ENCODE measurements at places on chromosomes 5 and 9.

GRCh38 chr5:16160706-16161105 lies 18.9 kb downstream of the MARCHF11 start:
- peak; percentile 26 for DNase-seq

GRCh38 chr5:137563646-137564397 lies 64.7 kb upstream of the SPOCK1 start:
- no peak for DNase-seq

GRCh38 chr9:107782381-107782780 lies 292.8 kb upstream of the KLF4 start:
- no peak for DNase-seq

DNA sequence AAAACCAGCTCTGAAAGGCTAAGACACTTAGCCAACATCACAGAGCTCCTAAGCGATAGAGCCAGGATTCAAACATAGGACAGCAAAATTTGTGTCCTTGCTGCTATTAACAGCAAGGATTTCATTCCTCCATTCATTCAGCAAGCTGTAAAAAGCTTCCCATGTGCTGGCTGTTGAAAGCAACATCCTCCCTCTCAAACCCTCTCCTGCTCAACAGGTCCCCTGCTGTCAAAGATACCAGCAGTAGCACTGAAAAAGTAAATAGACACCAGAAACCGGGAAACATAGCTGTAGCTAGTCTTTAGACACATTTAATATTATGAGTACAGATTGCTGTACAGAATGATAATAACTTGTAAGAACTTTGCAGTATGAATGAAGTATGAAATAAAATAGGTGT lies 52.6 kb upstream of the ADAMTSL1 start:
- DNase-seq = no peak

DNA sequence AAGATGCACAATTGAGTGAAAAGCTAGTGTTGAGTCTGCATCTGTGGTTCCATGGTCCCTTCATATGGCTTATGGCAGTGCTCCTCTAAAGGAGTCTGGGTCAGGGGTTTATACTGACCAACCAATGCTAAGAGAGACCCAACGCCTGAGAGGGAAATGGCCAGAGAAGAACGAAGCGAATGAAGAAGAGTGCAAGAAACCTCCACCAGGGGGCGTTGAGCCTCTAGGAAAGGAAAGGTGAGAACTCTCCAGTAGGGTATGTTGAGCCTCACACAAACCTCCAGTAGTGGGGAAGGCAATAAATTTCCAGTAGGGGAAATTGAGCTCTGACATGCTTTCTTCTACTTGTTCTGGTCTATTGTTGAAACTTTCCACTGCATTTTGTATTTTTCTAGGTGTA lies 470.6 kb downstream of the PRDM9 start:
- DNase-seq = no peak

- peak; percentile 45 for DNase-seq
Measured at GRCh38 chr9:87725900-87726709, at the start of gene CTSL. Gene CTSL, plus strand, starts transcription at chr9:87726119. Its CDS starts 1,485 bp downstream, at chr9:87727604.

- no peak for DNase-seq
Measured at GRCh38 chr9:97387504-97387886, 24.4 kb upstream of the TDRD7 start.

- DNase-seq = no peak
Measured at GRCh38 chr5:135601466-135601865, 22.7 kb upstream of the CXCL14 start.

GRCh38 chr5:116861666-116862065 lies 287.0 kb upstream of the SEMA6A start:
- DNase-seq = no peak

- no peak for DNase-seq
Measured at GRCh38 chr9:31733166-31733565, 651.3 kb upstream of the ACO1 start.

DNA sequence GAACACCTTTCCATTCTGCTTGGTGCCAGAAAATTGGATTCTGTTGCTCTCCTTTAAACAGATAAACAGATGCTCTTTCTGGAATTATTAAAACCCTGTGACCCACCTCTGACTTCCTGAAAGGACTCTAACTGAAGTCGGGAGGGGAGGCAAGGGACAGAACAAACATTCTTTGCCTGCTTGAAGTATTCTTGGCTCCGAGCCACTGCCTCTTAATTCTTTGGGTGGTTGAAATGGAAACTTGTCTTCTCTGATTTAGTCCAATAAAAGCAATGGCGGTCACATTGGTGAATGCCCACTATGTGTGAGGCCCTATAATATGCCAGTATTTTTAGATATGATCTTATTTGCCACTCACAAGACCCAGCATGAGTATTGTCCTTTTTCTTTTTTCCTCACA lies 236.8 kb downstream of the SLIT3 start:
- no peak for DNase-seq

- DNase-seq = no peak
Measured at GRCh38 chr5:125699860-125700259, 723.3 kb upstream of the GRAMD2B start.

- no peak for DNase-seq
Measured at GRCh38 chr9:18269561-18269960, 204.4 kb upstream of the ADAMTSL1 start.

- no peak for DNase-seq
Measured at GRCh38 chr9:30020161-30020560, 2364.3 kb upstream of the ACO1 start.

DNA sequence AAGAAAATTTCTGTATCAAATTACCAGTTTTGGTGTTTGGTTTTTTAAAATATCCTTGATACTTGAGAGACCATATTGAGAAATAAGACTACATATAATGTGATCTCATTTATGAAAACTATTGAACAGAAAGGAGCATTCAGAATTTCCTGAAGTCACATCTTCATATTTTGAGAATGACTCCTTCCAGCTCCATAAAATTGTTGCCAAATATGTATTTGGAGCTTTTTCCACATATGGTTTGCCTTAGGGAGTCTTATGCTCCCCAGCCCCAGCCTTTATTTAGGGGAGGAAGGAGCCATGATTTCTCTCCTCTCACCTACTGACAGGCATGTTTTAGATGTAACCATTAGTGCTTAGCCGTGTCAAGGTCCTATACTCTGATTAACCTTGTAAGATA lies 51.1 kb downstream of the GCNT1 start:
- no peak for DNase-seq

GRCh38 chr9:125409637-125410521 lies 148.3 kb downstream of the GAPVD1 start:
- peak; percentile 82 for DNase-seq

DNA sequence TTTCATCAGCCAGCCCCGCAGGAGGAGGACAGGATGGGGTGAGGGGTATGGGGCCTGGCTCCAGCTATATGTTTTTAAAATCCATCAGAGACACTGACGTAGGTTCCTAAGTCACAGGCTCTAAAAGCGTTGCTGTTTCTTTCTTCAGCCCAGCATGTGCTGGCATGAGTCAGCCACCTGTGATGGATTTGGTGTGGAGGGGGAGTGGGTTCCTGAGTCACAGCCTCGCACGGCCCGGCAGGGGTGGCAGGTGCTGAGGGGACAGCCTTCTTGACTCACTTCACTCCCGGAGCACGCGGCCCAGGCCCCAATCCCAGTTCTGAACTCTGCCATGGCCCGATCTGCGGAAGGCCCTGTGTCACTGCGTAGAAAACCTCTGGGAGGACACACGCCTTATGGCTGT lies 38.8 kb upstream of the RPL26L1 start:
- no peak for DNase-seq

DNA sequence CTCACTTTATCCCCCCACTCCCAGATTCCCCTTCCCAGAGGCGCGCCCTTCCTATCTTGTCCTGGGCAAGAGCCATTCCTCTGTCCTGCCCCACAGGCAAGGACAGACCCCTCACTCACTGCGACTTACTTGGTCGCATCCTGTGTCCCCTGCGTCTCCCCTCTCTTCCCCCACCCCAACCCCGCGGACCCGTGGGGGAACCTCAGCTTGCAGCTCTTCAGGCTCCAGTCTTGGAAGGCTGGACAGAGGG lies 542 bp downstream of the GGTA1 start:
- no peak for DNase-seq

DNA sequence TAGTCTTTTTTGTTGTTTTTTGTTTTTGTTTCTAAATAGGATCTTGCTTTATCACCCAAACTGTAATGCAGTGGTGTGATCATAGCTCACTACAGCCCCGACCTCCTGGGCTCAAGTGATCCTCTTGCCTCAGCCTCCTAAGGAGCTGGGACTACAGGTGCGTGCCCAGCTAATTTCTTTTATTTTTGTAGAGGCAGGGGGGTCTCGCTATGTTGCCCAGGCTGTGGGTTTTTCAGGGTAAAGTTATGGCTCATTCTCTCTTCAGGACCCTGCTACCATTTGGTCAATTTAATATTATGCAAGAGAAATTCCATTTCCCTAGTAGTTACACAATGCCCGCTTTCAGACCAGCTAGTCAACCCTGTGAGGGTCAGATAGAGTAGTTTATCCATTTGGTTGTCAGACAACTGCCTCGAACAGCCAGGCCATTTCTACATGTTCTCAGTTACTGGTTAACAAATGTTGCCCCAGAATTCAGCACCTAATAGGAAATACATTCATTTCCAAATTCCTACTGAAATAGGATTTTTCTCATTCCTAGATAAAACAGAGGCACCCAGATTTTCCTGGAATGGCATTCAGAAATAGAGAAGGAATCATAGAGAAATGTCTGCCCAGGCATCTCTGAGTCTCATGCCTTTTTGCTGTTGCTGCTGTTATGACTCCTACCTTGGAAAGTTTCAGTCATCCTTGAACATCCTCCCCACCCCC lies 6.4 kb upstream of the GLIS3 start:
- no peak for DNase-seq

DNA sequence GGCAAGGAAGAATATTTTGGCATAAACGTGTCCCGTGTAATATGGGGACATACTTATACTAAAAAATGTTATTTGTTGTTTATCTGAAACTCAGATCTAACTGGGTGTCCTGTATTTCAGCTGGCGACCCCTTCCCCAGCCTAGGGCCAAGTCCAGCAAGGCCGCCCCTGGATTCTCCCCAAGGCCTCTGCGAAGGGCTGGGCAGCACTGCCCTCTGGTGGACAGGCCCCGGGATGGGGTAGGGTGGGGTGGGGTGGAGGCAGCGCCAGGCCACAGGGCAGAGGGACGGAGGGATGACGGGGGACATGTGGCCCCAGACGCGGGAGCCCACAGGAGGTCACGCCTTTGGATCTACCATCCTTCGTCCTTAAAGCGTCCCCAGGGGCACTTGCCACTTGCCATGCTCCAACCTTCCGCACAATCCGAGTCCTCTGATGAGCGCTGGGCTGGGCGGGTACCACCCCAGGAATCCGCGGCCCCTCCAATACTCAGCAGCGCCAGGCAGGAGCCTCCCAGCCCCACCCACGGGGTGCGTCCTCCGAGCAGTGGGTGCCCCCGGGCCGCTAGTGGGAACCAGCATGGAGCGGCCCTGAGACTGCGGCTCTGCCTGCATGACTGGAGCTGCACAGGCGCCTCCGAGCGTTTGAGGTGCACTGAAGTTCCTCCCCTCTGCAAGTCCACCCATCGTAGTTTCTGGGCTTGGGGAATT lies 7.1 kb upstream of the AGPAT2 start:
- peak; percentile 82 for DNase-seq

- DNase-seq = no peak
Measured at GRCh38 chr9:91144769-91145168, 216.9 kb downstream of the AUH start.

DNA sequence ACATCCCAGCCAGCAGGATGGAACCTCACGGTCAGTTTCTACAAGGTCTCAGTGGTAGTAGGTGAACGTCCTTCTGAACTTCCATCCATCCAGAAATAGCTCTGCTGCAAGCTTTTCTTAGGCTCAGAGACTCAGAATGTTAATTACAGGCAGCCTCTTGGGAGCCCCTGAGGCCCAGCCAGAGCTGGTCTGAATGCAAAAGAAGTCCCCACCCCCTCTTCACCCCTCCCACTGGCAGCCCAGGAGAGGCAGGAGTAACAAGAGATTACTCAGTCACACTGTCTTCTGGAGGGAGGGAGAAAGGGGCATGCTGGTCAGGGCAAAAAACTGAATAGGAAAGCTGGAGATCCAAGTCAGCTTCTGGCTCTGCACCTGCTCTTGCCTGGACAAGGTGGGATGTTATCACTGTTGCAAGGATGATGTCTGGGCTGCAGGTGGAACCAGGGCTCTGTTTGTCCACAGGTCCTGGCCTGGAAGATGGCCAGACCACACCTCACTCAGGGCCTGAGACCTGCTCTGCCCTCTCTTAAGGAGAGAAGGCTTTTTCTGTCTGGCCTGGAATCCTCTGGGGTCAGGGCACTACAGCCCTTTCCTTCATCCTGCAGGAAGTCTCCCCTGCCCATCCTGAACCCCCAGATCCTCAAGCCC lies 9.1 kb downstream of the ENHO start:
- DNase-seq = no peak

GRCh38 chr5:100802208-100802607 lies 100.9 kb downstream of the ST8SIA4 start:
- DNase-seq = no peak

- no peak for DNase-seq
Measured at GRCh38 chr5:135027266-135027696, 6.7 kb downstream of the PITX1 start.

DNA sequence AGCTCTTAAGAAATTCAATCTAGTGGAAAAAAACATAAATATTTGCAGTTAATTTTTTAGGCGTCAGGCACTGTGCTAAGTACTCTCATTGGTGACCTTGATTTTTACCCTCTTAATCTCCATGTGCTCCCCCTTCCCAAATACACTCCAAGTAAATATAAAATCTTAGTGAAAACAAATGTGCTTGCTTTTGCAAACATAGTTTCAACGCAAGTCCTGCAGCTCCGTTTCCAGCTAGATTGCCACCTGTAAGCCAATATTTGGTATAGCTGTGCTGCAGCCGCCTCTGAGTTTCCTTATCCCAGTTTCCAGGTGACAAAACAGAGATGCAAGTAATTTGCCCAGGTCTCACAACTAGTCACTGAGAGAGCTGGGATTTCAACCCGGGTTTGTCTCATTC lies 1.9 kb upstream of the MTMR12 start:
- no peak for DNase-seq

GRCh38 chr9:78015241-78015640 lies 16.4 kb downstream of the GNAQ start:
- DNase-seq = no peak

GRCh38 chr5:79513308-79513703 lies 628 bp downstream of the HOMER1 start:
- peak; percentile 24 for DNase-seq

- no peak for DNase-seq
Measured at GRCh38 chr5:127997201-127997704, 86.3 kb upstream of the SLC12A2 start.

- peak; percentile 44 for DNase-seq
Measured at GRCh38 chr9:6024035-6024554, 8.7 kb upstream of the RANBP6 start.

GRCh38 chr5:10551782-10552138 lies 12.1 kb upstream of the ANKRD33B start:
- DNase-seq = no peak
